CD4-positive, alpha-beta T cell treated with Interleukin-17A for 1 hour (primary cell): ENCODE measurements at places on chromosomes 4 and X.

GRCh38 chr4:16692524-16692923 is 205.9 kb downstream of the LDB2 start:
- no peak for DNase-seq

- DNase-seq, result no peak
Measured at GRCh38 chr4:68569466-68570121, 6.5 kb downstream of the UGT2B17 start.

DNA sequence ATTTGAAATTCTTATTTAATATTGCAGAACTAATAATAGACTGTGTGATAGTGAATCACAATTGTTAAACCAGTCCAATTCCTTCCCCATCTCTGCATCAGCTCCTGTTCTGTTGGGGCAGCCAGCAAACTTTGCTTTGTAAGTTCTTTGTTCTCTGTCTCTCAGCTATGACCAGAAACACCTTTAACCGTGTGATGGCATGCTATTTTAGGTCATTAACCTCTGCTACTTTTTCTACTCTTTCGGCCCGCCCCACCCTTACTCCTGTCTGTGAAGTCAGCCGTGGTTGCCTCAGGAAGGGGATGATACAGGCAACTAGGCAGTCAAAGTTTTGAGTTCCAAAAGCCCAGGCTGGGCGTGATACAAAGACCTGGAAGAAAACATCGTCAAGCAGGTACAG is 51.3 kb upstream of the EGFL6 start:
- no peak for DNase-seq

GRCh38 chr4:78784236-78784865 is 8.2 kb downstream of the BMP2K start:
- no peak for DNase-seq

DNA sequence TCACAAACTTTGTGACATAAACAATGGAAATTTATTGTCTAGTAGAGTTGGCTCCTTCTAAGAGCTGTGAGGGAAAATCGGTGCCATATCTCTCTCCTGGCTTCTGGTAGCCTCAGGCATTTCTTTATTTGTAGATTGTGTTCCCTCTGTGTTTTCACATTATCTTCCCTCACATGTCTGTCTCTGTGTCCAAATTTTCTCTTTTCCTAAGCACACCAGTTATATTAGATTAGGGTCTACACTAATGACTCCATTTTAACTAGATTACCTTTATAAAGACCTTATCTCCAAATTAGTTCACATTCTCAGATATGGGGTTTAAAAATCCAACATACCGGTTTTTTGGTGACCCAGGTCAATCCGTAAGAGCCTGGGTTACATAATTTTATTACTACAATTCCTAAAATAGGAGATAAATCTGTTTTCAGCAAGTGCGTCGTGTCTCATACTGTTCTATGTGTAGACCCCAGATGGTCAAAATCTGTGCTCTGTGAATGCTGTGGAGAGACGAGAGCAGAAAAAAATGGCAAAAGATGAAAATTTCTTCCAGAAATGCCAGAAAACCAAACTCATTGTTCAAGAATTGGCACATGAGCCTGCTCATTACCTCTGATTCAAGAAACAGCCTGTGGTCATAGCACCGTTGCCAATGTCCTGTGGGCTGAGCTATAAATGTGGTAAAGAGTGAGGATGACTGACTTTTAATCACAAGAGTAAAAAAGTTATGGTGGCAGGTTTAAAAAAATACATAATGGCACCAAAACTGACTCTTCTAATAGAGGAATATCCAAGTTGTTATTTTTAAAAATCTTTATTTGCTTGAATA is 574.7 kb downstream of the PCDH7 start:
- no peak for DNase-seq

GRCh38 chr4:119525771-119526712 is 102.6 kb downstream of the PDE5A start:
- DNase-seq, result no peak

GRCh38 chr4:149279331-149279730 is 536.3 kb downstream of the IQCM start:
- no peak for DNase-seq

GRCh38 chrX:129239371-129239770 is 283.9 kb downstream of the SMARCA1 start:
- no peak for DNase-seq

GRCh38 chr4:40688446-40689095 is 58.9 kb upstream of the RBM47 start:
- no peak for DNase-seq

DNA sequence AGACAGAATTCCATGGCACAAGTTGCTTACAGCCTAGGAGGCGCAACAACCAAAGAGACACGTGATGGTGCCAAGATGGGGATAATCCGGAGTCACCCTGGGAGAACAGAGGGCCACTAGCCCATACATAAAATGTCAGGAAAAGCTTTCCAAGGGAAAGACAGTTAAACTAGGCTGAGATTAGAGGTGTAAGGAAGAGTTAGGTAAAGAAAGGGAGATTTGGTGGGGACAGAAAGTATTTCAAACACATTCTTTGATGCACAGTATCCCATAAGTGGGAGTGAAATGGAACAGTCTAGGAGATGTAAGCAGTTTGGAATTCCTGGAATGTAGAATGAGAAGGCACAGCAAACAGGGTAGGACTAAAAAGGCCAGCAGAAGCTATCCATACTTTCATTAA is 860.9 kb upstream of the LCORL start:
- no peak for DNase-seq

DNA sequence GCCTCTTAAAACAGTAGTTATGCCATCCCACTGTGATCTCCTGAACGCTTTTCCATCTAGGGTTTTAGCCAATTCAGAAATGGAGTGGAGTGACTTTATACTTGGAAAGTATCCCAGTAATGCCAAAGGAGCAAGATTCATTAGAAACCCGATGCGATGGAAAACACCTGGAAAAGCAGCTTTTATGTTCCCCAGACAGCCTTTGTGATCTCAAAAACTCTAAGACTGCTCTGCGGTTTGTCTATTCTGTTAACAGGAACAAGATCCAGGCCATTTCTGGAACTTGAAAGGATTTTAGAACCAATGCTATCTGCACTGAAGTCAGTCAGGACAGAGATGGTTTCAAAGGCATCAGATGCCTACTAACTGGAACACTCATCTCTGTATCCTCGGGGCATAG is 145.1 kb downstream of the APBB2 start:
- no peak for DNase-seq

DNA sequence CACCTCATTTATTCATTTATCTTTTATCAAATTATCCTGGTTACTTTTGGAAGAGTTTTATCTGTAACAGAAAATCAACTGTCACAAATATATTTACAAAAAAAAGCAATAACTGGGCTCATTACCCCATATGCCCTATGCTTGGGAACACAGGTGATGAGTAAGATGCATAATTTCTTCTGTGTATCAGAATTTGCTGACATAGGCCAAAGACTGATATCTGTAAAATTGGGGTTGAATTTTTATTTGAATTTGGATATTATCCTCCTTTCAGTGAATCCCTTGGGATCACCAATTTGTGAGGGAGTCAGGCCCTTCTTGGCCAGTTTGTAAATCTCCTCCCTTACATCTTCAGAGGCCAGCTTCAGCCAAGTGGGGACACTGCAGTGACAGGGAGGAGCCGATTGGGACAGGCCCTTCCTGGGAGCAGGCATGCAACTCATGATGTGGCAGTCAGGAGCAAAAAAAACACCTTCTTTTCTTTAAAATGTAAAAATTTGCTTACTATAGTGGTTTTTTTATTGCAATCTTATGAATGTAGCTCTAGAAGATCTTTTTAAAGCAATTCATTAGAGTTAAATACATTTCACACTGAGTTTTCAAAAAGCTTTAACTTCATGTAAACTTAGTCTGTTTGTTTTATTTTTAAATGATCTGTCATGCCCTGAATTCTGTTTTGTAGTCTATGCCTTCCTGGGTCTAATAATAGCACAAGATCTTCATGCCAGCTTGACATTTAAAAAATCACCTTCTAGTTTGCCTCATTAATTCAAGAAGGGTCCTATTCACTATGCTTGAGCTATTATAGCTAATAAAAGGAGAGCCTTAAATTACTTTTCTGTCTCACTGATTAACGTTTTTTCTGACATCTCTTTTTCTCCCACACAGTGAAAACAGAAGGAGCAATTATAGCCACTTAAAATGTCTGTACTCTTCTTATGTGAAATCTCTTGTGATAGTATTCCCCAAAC is 136.6 kb upstream of the SPRY1 start:
- DNase-seq, result no peak

- DNase-seq, result no peak
Measured at GRCh38 chrX:96989830-96990571, 106.3 kb downstream of the RPA4 start.

DNA sequence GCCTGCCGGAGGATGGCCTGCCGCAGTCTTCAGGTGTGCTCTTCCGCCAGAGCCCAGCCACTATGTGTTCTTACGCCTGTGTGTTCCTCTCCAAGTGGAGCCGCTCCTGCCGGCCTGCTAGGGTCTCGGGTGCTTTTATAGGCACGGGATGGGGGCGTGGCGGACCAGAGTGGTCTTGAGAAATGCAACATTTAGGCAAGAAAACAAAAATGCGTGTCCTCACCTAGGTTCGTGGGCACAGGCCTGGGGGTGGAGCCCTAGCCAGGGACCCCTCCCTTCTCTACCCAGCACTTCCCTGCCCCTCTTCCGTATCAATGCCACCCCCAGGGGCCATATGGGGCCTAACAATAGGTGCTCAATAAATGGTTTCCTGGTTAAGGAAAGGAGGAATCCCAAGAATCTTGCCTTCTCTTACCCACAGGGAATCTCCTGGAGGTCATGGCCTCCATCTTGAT is 34.4 kb upstream of the LRBA start:
- DNase-seq, result no peak

DNA sequence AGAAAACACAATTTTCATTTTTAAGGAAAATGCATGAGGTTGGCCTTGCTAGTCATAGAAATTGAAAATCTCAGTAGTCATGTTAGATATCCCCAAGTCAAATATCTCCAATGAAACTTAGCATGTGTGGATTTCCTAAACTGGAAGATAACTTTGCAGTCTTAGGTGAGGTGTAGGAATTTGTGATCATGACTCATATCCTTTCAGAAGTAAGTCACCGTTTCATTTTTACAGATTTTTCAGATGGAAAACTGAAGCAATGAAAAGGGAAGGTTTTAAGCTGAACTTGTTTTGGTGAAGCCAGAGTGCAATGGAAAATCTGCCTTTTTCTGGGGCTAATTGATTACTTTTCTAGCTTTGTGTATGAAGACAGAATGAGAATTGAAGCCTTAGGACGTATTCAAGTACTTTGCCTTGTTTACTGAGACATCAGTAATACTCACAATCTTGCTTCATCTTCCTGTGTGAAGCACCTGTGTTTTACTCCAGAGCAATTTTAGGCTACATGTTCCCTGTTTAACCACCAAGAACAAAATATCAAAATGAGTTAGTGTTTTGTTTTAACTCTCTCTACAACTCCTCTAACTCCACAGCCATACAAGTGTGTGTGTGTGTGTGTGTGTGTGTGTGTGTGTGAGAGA is 1662.8 kb upstream of the ADGRL3 start:
- DNase-seq, result no peak

- DNase-seq, result no peak
Measured at GRCh38 chr4:15202481-15202880, 200.2 kb downstream of the CPEB2 start.

DNA sequence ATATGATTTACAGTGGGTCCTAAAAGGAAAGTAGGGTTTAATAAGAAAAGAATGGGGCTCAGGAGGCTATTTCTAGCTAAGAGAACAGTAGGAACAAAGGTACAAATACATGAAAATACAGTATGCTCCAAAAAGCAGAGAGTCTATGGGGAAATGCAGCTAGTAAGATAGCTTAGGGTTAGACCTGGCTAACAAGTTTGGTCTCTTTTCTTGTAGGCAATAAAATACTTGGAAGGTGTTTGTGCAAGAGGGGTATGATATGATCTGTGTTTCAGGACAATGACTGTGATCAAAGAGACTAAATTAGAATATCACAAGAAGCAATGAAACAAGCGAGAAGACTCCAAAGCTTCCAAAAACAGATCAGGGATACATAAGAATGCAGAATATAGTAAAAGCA is 33.5 kb upstream of the SH3KBP1 start:
- no peak for DNase-seq

- no peak for DNase-seq
Measured at GRCh38 chr4:173513651-173514050, 16.4 kb downstream of the HAND2 start.

DNA sequence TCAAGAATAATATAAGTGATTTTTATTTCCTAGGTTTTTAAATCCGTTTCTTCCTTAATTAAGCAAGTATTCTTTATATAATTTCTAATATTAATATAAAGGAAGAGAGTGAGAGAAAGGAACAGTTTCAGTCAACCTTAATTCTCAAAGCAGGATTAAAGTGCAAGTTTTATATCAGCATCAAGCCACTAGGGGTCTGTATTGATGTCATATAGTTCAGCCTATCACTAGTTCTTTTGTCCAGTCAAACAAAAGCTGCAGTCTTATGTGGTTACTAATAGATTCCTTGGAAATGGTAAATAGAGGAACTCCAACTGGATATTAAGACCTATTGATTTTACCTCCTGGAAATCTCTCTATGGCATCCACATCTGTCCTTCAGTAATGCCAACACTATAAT is 82.0 kb downstream of the NAP1L3 start:
- no peak for DNase-seq

- DNase-seq, result no peak
Measured at GRCh38 chr4:55613621-55614020, 21.6 kb upstream of the PDCL2 start.

DNA sequence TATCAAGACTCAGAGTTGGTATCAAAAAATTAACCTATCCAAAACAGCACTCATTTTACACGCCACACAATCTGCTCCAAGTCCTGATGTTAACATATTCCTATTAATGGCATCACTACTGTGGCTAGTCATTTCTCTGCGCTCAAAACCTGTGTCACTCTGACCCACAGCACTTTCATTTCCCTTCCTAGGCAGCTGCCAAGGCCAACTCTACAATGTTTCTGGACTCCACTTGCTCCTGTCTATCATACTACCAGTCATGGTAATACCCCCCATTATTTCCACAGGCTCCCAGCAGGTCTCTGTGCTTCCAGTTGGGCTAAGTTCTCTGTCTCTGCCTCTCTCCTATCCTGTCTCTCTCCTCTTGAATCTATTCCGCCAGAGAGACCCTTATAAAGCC is 323.6 kb downstream of the NR3C2 start:
- DNase-seq, result no peak

GRCh38 chr4:115883847-115884246 is 770.4 kb upstream of the NDST4 start:
- no peak for DNase-seq

- DNase-seq, result no peak
Measured at GRCh38 chr4:167717495-167717894, 374.8 kb upstream of the ANXA10 start.

GRCh38 chr4:2273657-2274319 is 11.9 kb upstream of the MXD4 start:
- no peak for DNase-seq

GRCh38 chrX:19956923-19957322 is 33.9 kb downstream of the BCLAF3 start:
- no peak for DNase-seq

DNA sequence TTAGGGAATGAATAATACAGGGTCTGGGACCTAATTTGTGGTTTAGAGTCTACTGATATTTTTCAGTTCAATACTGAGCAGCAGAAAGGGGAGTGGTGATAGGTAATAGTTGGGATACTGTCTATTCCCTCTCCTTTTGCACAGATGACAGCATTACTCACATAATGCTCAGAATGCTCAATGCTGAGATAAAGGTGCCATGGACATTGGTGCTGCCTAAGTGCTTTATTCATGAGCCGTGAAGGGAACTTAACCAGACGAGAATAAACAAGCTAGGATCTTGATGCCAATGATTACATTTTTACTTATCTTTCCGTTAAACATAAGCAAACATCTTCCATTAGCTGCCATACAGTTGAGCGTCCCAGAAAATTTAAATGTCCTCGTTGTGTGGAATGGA is 75.6 kb downstream of the STK32B start:
- no peak for DNase-seq

GRCh38 chr4:75048208-75048879 is 115.4 kb downstream of the PARM1 start:
- DNase-seq, result no peak
